ENCODE measurements at places on chromosomes 4 and X. TPM values are rescaled to one million over a fixed set of nuclear protein-coding genes. Genes with fewer than 3 reads are reported as not detected.

The UGT2A1 gene
- polyA plus RNA-seq, result 0.54 TPM

The GLRA3 gene
- not detected for polyA plus RNA-seq

The SUPT20HL1 gene
- polyA plus RNA-seq, result 0.09 TPM

DNA sequence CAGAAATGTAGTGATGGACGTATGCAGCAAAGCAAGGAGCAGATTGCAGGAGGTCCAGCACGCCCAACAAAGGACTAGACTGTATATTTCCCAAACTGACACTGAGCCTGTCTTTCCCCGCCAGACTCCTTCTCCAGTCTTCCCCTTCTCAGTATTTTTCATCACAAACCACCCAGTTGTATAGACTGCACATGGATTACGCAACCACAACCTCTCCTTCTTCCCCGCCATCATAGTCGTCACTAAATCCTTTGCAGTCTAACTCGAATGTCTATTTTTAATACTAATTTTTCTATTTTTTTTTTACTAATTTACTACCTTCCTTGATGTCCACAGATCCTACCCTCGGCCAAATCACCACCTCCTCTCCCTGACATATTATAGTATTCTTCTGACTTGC is 105.4 kb downstream of the MTNR1A start:
- no peak for DNase-seq

GRCh38 chr4:18816228-18816895 is 794.8 kb upstream of the LCORL start:
- DNase-seq, result no peak

- DNase-seq, result no peak
Measured at GRCh38 chr4:2125831-2126230, 66.7 kb downstream of the NAT8L start.

GRCh38 chr4:112053825-112054350 is 91.4 kb upstream of the FAM241A start:
- DNase-seq, result no peak

All from muscle of back (tissue), 13 donors.